CD8-positive, alpha-beta memory T cell (primary cell): ENCODE measurements at places on chromosomes 16 and 17.
A peak's percentile ranks its signal among the peaks of the same experiment; 100 is the strongest.

- DNase-seq, result no peak
These were observed 153.2 kb upstream of the KCNJ18 start for GRCh38 chr17:21539146-21539545.

DNA sequence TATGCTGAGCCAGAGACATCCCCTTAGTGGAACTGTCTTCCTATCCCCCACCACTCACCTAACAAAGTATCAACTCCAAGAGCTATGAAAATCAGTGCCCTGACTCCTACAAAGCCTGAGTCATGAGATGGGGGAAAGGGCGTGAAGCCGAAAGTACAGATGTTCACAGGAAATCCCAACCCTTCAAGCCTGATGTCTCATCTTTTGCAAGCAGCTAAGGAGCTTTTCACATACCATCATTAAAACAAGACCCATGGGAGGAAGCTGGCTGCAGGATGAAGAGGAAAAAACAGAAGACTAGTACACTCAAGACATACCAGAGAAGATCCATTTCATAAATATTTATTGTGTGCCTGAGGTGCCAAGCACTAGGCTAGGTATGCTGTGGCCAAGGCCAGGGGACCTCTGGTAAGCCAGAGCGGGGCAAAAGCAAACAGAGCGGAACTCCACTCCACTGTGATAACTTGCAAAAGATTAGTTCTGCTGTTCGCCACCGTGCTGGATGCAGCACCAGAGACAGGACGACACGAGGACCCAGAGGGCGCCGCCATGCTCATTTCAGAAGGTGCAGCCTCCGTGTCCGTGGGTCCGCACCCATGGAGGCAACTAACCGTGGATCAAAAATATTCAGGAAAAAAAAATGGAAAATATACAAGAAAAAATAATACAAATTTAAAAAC is 4.5 kb upstream of the MNT start:
- no peak for DNase-seq

- no peak for DNase-seq
These were observed 19.1 kb downstream of the CUEDC1 start for GRCh38 chr17:57935833-57936807.

- no peak for DNase-seq
These were observed 8.4 kb upstream of the MEOX1 start for GRCh38 chr17:43669971-43670644.

GRCh38 chr17:82486231-82487094 is 27.9 kb downstream of the NARF start:
- DNase-seq, result no peak

GRCh38 chr17:64008830-64009229 is 10.7 kb downstream of the PRR29 start:
- no peak for DNase-seq

DNA sequence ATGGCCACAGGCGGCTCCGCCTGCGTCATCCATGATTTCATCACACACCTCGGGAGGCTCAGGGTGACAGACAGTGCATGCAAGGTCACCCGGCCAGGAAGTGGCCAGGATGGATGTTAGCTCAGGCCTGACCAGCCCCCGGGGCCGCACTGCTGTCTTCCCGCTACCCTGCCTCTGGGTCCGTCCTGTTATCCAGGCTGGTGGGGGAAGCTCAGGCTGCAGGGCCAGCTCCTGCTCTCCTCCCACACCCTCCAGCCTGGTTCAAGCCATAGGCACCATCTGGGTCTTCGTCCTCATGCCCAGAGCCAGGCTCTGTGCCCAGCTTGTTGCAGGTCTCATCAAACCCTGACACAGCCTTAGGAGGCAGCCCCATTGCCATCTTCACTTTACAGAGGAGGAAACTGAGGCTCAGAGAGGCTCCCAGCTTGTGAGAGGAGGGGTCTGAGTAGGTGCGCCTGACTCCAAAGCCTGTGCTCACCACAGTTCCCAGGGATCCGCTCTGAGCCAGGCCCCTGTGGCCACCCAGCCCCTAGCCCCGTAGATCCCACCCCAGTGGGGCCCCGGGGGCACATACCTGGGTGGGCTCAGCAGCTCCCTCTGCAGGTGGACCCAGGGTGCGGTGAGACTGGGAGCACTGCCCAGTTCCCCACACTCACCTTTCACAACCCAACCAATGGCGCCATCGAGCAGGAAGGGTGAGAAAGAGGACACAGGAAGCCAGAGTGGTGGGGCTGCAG is 412 bp upstream of the ADGRG3 start:
- DNase-seq, result no peak

- no peak for DNase-seq
These were observed 11.3 kb upstream of the SRRM2 start for GRCh38 chr16:2741168-2741567.

GRCh38 chr17:8785547-8786413 is 13.4 kb downstream of the MFSD6L start:
- DNase-seq, result peak; percentile 46

DNA sequence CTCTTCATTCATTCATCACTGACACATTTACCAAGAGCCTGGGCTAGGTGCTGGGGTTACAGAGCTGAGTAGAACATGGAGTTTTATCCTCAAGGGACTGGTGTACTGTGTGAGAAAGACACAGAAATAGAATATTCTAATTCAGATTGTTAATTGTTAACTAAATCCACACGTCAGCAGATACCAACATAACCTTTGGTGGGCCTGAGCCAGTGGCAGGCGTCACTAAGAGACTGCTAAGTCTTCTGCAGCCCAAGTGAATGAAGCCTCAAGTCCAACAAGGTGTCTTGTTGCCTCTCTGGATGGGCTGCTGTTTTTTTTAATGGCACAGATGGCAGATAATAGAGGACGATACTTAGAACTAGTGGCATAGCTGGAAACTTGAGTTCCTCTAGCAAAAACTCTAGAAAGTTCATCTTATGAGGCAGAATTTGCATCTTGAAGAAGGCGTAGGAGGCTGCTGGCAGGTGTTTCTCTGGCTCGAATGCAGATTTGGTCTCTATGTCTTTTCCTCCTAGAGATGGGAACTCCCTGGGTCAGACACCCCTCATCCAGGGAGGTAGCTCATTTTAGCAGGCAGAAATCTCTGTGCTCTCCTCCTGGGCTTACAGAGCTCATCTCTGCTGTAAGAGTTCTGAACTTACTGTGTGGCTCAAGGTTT is 179.5 kb downstream of the NTN1 start:
- DNase-seq, result no peak

GRCh38 chr16:81181013-81181720 is 57.3 kb upstream of the BCO1 start:
- no peak for DNase-seq

DNA sequence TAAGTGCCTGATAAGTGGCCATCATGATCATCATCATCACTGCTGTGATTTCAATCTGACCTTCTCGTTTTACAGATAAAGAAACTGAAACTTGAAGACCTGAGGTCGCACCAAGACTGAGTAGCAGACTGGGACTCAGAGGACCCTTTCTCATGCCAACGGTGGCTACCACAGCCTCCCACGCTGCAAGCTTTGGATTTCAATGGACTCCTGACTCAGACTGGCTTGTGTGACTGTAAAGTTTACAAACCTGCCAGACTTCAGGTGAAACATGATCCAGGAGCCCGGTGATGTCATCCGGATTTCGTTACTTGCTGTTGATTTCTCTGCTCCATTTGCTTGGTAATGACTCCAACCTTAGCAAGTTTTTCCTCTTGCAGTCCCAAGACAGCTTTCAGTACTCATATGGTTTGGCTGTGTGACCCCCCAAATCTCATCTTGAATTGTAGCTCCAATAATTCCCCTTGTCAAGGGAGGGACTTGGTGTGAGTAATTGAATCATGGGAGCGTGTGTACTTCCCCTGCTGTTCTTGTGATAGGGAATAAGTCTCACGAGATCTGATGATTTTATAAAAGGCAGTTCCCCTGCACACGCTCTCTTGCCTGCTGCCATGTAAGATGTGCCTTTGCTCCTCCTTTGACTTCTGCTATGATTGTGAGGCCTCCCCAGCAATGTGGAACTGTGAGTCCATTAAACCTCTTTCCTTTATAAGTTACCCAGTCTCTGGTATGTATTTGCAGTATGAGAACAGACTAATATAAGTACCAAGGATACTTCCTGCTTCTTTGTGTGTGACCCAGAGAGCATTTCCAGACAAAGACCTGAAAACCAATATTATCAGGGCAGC is 26.7 kb upstream of the IRX6 start:
- no peak for DNase-seq

GRCh38 chr16:30351586-30352419 is 3.3 kb downstream of the CD2BP2 start:
- DNase-seq, result no peak

- DNase-seq, result no peak
These were observed 104.9 kb downstream of the ADCY9 start for GRCh38 chr16:4011225-4011939.

DNA sequence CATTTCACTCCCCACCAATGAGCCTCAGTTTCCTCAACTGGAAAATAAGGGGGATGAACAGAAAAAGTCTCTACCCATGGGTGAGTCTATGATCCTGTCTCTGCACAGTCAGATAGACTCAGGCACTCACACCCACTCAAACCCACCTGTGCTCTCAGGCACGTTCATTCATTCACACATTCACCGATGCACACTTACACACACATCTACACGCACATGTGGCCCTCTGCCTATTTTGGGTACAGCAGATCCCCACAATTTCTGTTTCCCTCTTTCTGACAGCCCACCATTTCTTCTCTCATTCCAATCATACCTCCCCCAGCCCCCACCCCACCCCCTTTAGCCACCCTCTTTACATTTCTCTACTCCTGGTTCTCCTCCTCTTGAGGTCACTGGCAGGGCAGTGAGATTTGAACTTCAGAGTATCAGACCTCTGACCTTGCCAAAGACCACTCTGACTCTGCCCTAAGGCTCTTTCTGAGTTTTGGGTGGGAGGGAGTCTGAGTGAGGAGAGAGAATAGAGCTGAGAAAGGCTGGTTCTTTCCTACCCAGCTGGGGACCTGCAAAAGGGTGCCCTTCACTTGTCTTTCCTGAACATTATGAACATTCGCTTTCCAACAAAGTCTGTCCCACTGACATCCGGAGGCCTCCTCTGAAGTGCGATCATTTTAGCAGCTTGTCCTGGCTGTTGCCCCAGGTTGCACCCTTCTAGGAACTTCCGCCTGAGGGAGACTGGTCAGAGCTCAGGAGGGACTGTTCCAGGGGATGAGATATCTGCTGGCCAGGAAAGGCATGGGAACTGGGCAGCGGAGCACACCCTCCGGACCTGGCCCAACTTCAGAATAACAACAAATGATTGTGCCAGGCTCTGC is 10.1 kb upstream of the COL1A1 start:
- DNase-seq, result no peak

GRCh38 chr17:54277868-54278267 is 455.1 kb downstream of the KIF2B start:
- DNase-seq, result no peak

DNA sequence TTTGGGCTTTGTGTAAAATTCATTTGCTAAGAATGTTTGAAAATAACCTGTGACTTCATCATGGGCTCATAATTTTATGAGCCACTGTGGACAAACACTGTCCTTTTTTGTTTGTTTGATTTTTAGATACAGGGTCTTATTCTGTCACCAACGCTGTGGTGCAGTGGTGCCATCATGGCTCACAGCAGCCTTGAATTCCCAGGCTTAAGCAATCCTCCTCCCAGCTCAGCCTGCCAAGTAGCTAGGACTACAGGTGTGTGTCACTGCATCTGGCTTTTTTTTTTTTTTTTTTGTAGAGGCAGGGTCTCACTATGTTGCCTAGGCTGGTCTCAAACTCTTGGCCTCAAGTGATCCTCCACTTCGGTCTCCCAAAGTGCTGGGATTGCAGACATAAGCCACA is 8.3 kb downstream of the TEX2 start:
- DNase-seq, result no peak

DNA sequence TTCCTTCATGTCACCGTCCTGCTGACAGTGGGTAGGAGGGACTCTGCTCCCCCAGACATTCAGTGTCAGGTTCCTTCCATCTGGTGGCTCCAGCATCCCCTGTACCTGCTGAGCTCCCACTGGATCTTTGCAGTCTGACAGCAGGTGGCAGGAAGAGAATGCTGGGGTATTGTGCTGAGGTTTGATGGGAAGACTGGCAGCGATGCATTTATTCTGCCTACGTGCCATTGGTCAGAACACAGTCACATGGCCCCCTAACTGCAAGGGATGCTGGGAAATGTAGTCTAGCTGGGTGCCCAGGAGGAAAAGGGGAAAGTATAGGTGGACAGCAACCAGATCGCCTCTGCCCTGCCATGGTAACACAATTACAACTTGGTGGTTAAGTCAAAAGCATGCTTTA is 44.4 kb downstream of the IRX3 start:
- DNase-seq, result peak; percentile 0

GRCh38 chr16:57540906-57541753 is 1.3 kb upstream of the ADGRG5 start:
- no peak for DNase-seq

GRCh38 chr17:14135906-14136590 is 66.7 kb downstream of the COX10 start:
- DNase-seq, result no peak

GRCh38 chr17:4744999-4745969 is 5.6 kb upstream of the CXCL16 start:
- no peak for DNase-seq

DNA sequence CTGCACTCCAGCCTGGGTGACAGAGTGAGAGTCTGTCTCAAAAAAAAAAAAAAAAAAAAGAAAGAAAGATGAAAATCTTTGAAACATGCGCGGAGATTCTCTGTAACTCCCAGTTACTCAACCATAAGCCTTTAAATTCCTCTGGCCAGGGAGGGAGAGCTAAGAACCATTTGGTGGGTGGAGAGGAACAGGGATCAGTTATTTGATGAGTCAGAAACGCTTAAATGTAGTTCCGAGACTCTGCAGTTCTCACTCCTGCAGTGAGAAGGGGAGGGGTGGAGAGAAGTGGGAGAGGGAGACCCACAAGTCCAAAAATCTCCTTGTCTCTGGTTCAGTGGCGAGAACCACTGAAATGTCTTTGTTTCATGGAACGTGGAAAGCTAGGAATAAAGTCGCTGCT is 266.7 kb downstream of the SOX9 start:
- DNase-seq, result no peak

DNA sequence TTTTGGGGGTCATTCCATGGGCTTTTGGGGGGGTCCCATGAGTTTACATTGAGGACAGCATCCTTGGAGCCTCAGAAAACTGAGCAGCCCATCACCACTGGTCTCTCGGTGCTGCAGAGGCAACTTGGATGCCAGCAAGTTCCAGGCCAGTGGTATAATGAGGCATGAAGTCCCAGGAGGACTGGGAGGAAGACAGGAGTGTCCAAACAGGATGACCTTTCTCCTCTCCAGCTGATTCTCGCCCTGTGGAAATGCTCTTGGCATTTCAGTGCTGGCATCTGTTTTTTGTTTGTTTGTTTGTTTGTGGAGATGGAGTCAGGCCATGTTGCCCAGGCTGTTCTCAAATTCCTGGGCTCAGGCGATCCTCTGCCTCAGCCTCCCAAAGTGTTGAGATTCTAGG is 347.6 kb downstream of the SNX29 start:
- no peak for DNase-seq

DNA sequence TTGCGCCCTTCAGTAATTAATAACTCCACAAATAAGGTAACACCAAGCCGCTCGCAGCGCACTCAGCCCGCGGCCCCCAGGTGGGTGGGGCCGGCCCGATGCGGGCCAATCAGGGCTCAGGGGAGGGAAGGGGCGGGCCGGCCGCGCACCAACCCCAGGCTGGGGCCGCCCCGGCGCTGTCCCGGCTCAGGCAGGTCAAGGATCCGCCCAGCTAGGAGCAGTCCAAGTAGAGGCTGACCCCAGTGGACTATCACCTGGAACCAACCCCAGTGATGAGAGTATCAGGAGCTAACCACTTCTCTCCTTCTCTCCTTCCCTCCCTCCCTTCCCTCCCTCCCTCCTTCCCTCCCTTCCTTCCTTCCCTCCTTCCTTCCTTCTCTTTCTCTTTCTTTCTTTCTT is 110.8 kb downstream of the C16orf78 start:
- no peak for DNase-seq
